ENCODE measurements at places on chromosomes 4 and X. TPM values are rescaled to one million over a fixed set of nuclear protein-coding genes. Genes with fewer than 3 reads are reported as not detected.

The CT47B1 gene
- total RNA-seq, result not detected

The MAGED1 gene
- 181 TPM for total RNA-seq

The SRPX gene
- total RNA-seq, result 4.8 TPM

The HHIP gene
- not detected for total RNA-seq

The MAD2L1 gene
- total RNA-seq, result 190 TPM

The LETM1 gene
- 34.8 TPM for total RNA-seq

The ETDB gene
- not detected for total RNA-seq

The CRLF2 gene
- total RNA-seq, result not detected

The NKX6-1 gene
- 0.79 TPM for total RNA-seq

The SPANXC gene
- total RNA-seq, result not detected

The DUX4 gene
- total RNA-seq, result not detected

The EREG gene
- total RNA-seq, result not detected

The ADAM29 gene
- total RNA-seq, result not detected

The COX7B2 gene
- total RNA-seq, result not detected

The NAP1L5 gene
- 6.9 TPM for total RNA-seq

The SORCS2 gene
- total RNA-seq, result 12.9 TPM

The TIGD4 gene
- total RNA-seq, result 4.1 TPM

The CTAG1A gene
- not detected for total RNA-seq

The GPRASP2 gene
- 44.0 TPM for total RNA-seq

The SEC24D gene
- 8.2 TPM for total RNA-seq

The PGM2 gene
- total RNA-seq, result 20.1 TPM

The GAGE12H gene
- total RNA-seq, result not detected

The TLR7 gene
- not detected for total RNA-seq

The CPXCR1 gene
- total RNA-seq, result not detected

The GSTCD gene
- 65.3 TPM for total RNA-seq

The LONRF3 gene
- total RNA-seq, result 0.25 TPM

The MGAT4D gene
- not detected for total RNA-seq

The FOXP3 gene
- total RNA-seq, result 0.19 TPM

The PNMA5 gene
- total RNA-seq, result not detected

The UCP1 gene
- total RNA-seq, result 0.28 TPM

The ZNF185 gene
- 14.0 TPM for total RNA-seq

The SLC7A11 gene
- total RNA-seq, result 9.6 TPM

The CFP gene
- total RNA-seq, result 0.06 TPM

The IL21 gene
- total RNA-seq, result not detected

The GRIA3 gene
- total RNA-seq, result 7.7 TPM

The RHOXF2B gene
- not detected for total RNA-seq

The SLC49A3 gene
- 1.9 TPM for total RNA-seq

The STPG2 gene
- total RNA-seq, result 0.06 TPM

The ADH1B gene
- not detected for total RNA-seq

The NCAPG gene
- 132 TPM for total RNA-seq

The BGN gene
- 0.37 TPM for total RNA-seq

The FHDC1 gene
- total RNA-seq, result 4.8 TPM

The PAGE2B gene
- not detected for total RNA-seq

The FREM3 gene
- not detected for total RNA-seq

The PIGA gene
- total RNA-seq, result 17.2 TPM

The HPRT1 gene
- total RNA-seq, result 20.9 TPM

The PDCL2 gene
- total RNA-seq, result not detected

The ADH4 gene
- not detected for total RNA-seq

The LRIT3 gene
- 0.15 TPM for total RNA-seq

The UGT2B17 gene
- not detected for total RNA-seq

The FAM133A gene
- total RNA-seq, result 2.2 TPM

The GPAT3 gene
- total RNA-seq, result not detected

The FGF2 gene
- 27.7 TPM for total RNA-seq

The IDUA gene
- 0.47 TPM for total RNA-seq

The PARM1 gene
- 1.6 TPM for total RNA-seq

The ZAR1 gene
- not detected for total RNA-seq
